Fibroblast of skin of scalp (primary cell): ENCODE measurements at places on chromosomes 1 and 21.

DNA sequence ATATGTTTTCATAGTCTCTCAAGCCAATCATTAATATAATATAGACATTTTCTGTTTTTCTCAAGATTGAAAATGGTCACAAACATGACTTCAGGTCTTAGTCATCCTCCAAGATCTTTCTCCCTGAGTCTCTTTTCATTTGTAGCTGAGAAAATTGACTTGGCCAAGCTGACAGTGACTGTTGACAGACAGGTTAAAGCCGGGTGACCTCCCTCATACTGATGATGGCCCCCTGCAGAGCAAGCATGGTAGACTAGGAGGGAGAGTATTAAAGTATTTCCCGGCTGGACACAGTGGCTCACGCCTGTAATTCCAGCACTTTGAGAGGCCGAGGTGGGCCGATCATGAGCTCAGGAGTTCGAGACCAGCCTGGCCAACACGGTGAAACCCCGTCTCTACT, 6.8 kb upstream of the KIAA1614 start:
- DNase-seq, result peak; percentile 23

DNA sequence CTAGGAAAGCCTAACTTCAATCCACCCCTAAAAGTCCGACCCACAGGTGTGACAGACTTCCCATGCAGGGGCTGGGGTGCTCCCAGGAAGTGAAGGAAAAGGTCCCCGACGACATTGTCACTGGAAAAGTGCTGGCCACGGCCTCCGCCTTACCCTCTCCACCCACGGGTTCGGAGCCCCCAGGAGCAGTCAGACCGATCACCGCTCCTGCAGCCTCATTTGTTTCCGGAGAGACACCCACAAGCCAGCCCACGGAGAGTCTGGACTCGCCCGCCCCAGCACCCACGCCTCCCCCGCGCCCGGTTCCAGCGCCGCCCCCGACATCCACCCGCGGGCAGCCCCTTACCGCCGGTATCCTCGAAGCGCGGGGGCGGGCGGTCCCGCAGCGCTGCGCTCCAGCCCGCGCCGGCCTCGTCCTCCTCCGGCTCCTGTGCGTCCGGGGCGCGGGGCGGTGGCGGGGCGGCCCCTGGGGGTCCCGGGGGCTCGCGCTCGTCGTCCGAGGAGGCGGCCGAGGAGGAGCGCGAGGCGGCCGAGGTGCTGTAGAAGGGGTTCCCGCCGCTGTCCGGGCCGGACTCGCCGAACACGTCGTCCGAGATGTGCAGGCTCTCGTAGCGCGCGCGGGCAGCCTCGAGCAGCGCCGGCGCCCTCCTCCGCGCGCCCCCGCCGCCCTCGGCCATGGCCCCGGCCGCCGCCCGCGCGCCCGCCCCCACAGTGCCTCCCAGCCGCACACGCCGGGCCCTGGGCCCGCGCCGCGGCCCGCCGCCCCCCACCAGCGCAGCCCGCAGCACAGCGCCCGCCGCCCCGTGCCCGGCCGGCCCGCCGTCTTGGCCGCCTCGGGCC, 660 bp downstream of the PGBD5 start:
- no peak for DNase-seq

DNA sequence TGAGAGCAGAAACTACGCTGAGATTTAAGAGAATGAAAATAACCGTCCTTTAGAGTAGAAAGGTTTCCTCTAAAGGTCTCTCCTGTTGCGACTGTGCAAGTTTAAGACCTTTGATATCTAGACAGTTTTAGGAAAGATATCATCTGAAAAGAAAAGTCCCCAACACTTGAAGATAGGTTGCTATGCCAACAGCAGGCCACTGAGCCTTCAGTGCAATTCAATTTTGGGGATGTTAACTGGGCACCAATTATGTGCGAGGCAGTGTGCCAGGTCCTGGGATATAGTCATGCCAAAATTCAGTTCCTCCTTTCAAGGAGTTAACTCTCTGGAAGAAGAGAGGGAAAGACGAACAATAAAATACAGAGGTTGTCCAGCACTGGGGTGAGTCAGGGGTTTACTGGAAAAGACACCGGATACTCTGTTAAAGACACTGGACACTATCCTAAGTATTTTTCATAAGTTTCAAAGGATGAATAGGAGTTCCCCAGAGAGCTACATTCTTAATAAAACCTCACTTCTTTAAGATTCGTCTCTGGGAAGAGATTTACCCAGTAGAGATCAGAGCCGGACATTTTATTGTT, 25.5 kb upstream of the ZNF281 start:
- DNase-seq, result no peak

- no peak for DNase-seq
Observed at GRCh38 chr1:57795886-57796285, 372.0 kb upstream of the DAB1 start.

DNA sequence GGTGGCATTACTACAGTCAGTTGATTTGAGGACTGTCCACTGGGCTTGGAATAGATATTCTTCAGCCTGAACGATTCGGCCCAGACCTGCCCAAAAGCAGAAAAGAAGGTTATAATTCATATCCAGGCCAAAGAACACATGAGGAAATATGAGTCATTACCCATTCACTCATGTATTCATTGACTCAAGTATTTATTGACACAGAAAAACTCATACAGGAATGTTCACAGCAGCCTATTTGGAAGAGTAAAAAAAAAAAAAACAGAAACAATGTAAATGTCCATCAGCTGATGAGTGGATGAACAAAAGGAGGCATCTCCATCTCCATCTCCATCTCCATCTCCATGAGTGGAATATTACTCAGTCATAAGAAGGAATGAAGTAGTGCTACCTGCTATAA, 15.9 kb downstream of the ZMYND12 start:
- peak; percentile 65 for DNase-seq

- DNase-seq, result no peak
Observed at GRCh38 chr1:94634977-94635416, 93.4 kb upstream of the F3 start.

- DNase-seq, result peak; percentile 67
Observed at GRCh38 chr1:209150114-209150513, 433.4 kb upstream of the CAMK1G start.

GRCh38 chr1:236407059-236407458, 13.0 kb downstream of the EDARADD start:
- no peak for DNase-seq

GRCh38 chr1:57422271-57423134, 1.4 kb downstream of the DAB1 start:
- DNase-seq, result peak; percentile 25

DNA sequence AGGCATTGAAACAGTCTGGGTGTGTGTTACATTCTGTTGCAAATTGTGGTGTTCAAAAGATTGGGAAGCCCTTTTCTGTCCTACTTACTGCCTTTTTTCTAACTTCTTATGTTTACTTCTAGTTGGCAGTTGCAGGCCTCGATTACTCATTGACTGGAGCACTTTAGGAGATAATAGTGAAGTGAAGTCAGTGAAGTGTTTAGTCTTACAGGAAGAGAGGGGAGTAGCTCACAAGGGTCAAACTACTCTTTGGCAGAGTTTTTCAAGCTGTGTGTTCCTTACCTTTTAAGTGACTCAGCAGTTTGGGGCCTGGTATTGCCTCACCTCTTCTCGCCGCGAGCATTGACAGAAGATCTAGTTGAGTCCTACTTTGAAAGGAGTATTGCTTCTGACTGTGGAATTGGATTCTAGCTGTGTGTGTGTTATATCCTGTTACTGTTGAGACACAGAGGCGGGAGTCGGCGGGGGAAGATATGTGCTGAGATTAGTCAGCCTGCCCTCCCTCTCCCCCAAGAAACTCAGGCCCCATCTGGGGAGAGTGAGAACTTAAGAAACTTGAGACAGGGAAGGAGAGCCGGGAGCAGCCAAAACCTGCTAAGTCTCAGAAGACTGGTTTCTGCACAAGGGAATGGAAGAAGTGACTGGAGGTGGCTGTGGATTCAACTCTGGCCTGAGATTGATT, 19.3 kb downstream of the AHCYL1 start:
- peak; percentile 95 for DNase-seq

GRCh38 chr21:46219591-46220239, 8.9 kb downstream of the LSS start:
- no peak for DNase-seq

GRCh38 chr21:39021478-39021832, 161.8 kb downstream of the PSMG1 start:
- DNase-seq, result no peak

GRCh38 chr1:170538687-170539086, 6.7 kb downstream of the GORAB start:
- no peak for DNase-seq

GRCh38 chr1:221462345-221462744, 279.5 kb downstream of the DUSP10 start:
- no peak for DNase-seq

DNA sequence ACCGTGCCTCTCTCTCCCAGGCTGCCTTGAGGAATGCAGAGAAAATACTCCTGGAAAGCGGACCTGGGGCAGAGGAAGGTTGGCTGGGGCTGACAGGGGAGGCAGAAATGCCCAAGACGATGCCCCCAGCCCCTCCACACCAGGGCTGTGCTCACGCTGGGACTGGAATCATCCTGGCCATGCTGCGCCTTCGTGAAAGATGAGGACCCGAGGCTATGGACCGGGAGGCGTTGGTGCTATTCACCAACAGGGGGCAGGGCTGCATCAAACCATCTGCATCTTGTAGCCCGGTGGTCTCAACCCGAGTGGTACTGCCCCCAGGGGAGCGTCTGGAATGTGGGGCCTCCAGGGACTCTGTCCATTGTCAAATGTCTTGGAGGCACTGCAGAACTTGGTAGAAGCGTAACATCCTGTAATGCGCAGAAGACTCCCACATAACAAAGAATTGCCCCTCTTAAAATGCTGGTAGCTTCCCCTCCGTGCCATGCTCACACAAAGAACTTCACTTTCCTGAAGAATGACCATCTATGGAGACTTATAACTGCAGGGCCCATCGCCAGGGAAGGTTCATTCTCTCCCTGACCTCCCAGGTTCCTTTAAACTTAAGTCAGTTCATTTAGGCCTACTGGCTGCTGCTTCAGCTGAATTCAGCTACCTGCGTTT, 251.2 kb downstream of the RRAGC start:
- peak; percentile 43 for DNase-seq

- no peak for DNase-seq
Observed at GRCh38 chr1:57536749-57537423, 113.0 kb upstream of the DAB1 start.

- DNase-seq, result no peak
Observed at GRCh38 chr1:3461238-3461933, 6.9 kb downstream of the ARHGEF16 start.

DNA sequence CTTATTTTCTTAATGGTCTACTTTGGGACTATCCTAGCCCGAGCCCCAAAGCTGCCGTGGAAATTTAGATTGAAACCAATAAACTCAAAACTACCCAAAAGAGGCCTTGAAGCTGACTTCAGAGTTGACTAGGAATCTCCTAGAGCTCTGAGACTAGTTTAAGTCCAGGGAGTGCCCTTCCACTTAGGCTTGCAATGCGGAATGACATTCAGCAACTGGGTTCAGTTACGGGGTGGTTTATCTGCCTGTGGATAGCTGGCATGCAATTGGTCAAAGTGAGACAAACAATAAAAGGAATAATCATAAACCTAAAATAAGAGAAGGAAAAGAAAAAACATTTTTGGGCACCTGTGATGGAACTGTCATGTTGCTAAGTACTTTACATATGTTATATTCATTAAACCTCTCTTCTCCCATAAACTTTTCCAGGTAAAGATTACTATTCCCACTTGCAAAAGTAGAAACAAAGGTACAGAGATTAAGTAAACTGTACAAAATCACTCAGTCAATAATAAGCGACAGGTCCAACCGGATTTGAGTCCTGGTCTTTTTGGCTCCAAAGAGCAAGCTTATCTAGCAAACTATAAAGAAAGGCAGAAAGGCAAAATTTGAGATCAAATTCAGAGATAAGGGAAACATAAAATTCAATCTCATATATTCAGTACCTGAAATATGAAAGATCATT, 56.5 kb downstream of the GPATCH2 start:
- DNase-seq, result no peak

GRCh38 chr1:88802404-88802803, 89.0 kb downstream of the GTF2B start:
- peak; percentile 2 for DNase-seq

DNA sequence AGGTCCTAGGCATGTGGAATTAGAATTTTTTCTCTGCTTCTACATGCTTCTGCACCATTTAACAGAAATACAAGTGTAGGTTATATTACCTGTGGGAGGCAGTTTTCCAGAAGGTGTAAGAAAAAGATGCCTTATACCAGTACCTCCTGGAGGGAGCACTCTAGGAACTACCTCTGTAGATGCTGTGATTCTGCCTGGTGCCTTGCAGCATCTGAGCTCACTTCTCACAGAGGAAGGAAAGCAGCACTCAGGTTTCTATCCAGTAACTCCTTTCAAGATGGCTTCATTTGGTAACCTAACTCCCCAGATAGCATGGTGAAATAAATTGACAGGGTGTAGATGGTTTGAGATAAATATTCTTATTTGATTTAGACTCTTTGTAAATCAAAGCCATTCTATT, 50.3 kb downstream of the GIPC2 start:
- no peak for DNase-seq

- DNase-seq, result no peak
Observed at GRCh38 chr1:81004011-81004410, 796.7 kb upstream of the ADGRL2 start.

- DNase-seq, result no peak
Observed at GRCh38 chr1:25699500-25700143, 83.0 kb downstream of the MAN1C1 start.

GRCh38 chr1:84298684-84299535, 2.6 kb upstream of the SAMD13 start:
- peak; percentile 21 for DNase-seq

DNA sequence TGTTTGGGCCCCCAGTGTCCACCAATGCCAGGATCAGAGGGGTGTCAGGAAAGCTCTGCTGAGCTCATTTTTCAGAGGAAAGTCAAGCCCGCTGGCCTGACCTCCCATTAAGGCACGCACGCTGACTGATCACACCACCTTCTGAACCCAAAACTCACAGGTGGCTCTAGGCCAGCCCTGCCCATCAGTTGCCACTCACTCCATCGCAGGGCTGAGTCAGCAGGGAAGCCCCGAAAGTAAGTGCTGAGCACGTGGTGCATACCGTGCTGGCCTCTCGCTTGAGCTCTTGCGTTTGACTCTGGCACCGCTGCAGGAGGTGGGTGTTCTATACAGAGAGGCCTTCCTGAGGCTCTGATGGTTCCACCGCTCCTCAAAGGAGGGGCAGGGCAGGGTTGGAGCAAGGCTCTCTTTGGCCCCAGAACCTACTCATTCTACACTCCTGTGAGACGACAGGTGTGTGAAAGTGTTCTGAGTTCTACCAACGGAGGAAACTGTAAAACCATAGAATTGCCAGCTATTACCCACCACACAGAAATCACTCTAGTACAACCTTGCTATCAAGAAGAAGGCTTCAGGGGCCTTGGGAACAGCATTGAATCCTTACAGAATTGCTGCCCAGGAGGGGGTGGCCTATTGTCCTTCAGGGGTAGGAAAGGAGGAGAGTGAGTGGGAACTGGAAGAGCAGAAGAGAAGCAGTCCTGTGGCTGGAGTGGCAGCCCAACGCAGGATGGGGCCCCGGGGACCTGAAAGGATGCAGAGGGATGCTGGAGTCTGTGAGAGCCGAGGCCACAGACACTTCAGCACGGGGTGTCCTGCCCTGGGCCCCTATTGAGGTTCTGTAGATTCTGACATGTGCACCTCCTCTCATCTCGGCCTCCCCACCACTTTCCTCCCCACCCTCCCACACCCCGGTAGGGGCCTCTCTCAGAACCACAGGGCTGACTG, 214.7 kb upstream of the EDN2 start:
- DNase-seq, result no peak

- DNase-seq, result peak; percentile 18
Observed at GRCh38 chr21:37208056-37208721, 58.9 kb downstream of the VPS26C start.

GRCh38 chr21:45283035-45283610, 4.6 kb downstream of the POFUT2 start:
- DNase-seq, result no peak
